T47D (cell line): ENCODE measurements at places on chromosomes 5 and 9.

DNA sequence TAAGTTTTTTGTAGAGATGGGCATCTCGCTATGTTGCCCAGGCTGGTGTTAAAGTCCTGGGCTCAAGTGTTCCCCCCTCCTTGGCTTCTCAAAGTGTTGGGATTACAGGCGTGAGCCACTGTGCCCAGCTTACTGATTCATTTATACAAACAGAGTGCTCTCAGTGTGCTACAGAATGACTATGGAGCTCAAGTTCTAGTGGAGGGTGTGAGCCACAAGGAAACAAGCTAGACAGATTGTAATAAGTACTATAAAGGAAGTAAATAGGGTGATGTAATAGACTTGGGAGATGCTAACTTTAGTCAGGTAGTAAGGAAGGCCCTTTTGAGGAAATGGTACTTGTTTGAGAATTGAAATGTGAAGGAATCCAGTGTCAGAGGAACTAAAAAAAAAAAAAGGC, 1.7 kb upstream of the TMEM267 start:
- peak; percentile 28 for DNase-seq

GRCh38 chr5:157464519-157465171, 4.6 kb downstream of the NIPAL4 start:
- DNase-seq = no peak

GRCh38 chr5:94888674-94889073, 270.2 kb downstream of the SLF1 start:
- no peak for DNase-seq

GRCh38 chr9:72292256-72292682, 72.7 kb downstream of the ZFAND5 start:
- no peak for DNase-seq

GRCh38 chr9:72855321-72855720, 97.5 kb downstream of the ALDH1A1 start:
- DNase-seq = no peak

GRCh38 chr9:122572456-122572855, 10.7 kb downstream of the OR1L8 start:
- DNase-seq = no peak

GRCh38 chr9:110303133-110303532, 34.5 kb downstream of the TXNDC8 start:
- DNase-seq = no peak

GRCh38 chr5:61332358-61332749, 296 bp downstream of the ZSWIM6 start:
- DNase-seq = peak; percentile 36

DNA sequence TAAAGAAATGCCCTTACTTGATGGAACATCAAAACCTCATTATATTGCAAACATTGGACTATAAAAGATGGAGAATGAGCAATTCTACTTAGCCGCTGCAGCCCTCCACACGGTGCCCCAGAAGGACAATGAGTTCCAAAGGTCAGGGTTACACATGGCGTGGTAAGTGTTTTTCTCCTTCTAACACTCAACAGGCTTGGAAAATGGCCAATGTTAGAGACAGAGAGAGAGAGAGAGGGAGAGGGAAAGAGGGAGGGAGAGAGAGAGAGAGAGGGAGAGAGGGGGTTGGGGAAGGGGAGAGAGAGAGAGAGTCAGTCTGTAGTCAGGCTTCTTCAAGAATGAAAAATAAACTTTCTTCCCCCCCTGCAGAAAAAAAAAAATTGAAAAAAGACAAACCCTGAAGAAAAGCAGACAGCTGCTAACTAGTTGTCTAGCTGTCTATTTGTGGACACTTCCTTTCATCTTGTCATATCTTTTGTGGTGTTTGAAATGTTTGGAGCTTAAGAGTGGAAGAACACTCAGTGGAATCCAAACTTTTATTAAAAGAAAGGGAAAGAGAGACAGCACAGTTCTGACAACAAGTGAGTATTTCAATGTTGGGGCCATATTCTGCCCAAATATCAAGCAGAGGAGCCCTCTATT, 324.8 kb downstream of the TMEM38B start:
- no peak for DNase-seq

DNA sequence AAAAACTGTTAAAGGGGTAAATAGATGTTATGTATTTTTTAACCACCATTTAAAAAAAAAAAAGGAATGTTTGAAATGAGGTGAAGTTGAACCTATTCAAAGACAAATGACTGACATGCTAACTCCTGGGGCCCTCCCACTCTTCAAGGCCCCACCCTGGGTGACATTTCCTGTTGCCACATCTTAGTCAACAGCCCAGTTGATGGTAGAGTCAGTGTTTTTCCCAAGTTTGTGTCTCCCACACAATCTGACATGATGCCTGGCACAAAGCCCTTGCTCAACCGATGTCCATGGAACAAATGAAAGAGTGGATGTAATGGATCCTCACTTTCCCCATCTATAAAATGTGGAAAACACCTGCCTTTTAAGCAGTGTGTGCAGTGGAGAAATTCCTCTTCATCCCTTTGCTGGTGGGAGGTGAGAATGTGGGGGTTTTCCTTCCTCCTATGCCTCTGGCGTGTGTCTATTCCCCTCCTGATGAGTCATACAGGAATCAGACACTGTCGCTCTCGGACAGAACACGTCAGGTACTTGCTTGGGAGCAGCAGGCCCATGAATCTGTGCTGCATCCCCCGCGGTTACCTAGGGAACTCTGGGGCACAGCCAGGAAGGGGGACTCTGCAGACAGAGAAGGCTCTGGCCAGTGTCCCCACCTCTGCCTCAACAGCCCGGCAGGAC, 13.7 kb upstream of the ADRA1B start:
- no peak for DNase-seq

GRCh38 chr5:170408226-170408625, 19.1 kb upstream of the KCNMB1 start:
- DNase-seq = no peak

- no peak for DNase-seq
Observed at GRCh38 chr5:17283121-17283415, 65.6 kb downstream of the BASP1 start.

DNA sequence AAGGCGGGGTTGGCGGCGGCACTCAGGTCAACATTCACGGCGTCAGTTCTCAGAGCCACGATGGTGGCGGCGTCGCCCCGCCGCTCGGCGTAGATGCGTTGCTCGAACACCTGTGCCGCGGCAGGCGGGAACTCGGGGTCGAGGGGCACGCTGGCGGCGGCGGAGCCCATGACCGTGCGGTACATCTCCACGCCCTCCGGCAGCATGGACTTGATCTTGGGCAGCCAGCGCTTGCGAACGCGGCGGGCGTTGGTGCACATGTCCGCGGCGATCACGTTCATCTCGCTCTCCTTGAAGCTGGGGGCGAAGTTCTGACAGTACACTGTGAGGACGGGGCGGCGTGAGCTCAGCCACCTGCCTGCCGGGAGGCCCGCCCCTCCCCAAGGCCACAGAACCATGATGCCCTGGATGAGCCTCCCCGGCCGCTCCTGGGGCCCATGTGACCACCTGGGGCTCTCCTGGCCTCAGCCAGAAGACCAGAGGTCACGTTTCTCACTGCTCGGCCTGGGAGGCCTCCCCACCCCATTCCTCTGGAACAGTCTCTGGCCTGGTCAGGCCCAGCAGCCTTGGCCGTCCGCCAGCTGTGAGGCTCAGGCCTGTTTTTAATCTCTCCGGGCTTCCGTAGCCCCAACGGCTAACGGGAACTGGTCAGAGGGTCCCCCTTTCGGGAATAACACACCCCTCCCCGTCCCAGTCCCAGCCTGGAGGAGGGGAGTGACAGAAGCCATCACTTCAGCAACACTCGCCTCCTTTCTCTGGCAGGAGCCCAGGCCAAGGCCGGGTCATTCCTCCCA, 50.7 kb upstream of the UBAC1 start:
- no peak for DNase-seq

- DNase-seq = no peak
Observed at GRCh38 chr5:68918306-68918705, 175.5 kb upstream of the SLC30A5 start.

GRCh38 chr5:76149636-76150035, 66.5 kb downstream of the SV2C start:
- DNase-seq = no peak

DNA sequence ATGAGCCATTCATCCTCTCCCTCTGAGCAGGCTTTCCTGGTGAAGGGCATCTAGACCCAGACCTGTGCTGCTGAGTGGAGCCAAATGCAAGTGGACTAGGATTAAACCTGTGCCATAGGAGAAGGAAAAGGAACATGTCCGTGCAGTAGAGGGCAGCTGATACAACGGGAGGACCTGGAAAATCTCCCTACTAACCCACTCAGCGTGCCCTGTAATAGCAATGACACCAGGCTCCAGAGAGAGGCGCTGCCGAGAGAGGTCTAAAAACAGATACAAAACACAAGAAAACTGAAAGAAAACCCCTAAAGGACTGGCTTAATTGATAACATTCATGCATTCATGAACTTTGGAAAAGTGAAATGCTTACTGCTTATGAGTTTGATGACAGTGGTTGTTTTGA, 60.8 kb downstream of the PFDN1 start:
- DNase-seq = no peak

GRCh38 chr9:130973686-130974281, 34.7 kb upstream of the FIBCD1 start:
- DNase-seq = no peak

DNA sequence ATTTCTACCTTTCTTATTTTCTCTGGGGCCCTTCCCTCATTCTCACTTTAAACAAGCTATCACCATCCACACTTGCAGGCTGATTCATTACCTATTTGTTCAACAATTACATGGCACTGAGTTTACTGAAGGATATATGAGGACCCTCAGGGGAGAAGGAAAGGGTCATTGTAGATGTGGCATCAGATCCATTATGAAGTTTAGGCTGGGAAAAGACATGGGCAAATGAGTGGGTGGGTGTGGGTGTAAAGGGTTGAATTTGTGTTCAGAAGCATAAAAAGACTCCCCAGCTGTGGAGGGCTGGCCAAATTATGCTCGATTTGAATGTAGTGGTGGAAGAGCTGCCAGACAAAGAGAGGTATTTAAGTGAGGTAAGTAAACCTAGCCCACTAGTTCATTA, 55.9 kb upstream of the MTAP start:
- no peak for DNase-seq

DNA sequence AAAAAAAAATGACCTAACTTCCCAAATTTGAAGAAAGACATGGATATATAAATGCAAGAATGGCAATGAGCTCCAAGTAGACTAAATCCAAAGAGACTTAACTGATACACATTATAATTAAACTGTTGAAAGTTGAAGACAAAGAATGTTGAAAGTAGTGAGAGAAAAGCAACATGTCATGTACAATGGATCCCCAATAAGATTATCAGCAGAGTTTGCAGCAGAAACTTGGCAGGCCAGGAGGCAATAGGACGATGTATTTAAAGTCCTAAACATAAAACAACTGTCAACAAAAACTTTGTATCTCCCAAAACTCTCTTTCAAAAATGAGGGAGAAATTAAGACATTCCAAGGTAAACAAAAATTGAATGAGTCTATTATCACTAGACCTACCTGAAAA, 8.6 kb upstream of the DIRAS2 start:
- DNase-seq = no peak

GRCh38 chr9:117046666-117047327, 359.7 kb downstream of the TRIM32 start:
- DNase-seq = no peak

DNA sequence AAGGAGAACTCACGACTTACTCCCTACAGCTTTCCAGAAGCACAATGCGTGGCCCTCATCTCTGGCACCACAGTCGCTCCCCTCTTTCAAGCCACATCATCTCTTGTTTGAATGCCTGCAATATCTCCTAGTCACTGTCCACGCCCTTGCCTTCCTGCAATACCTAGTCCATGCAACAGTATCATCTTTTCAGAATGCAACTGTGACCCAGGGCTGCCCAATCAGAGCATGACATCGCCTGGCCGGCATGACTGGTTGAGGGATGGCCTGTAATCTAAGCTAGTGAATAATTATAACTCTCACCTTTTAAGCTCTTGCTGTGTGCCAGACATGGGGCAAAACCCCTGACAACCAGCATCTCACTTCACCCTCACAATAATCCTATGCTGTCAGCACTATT, 52.5 kb upstream of the CPEB4 start:
- no peak for DNase-seq

DNA sequence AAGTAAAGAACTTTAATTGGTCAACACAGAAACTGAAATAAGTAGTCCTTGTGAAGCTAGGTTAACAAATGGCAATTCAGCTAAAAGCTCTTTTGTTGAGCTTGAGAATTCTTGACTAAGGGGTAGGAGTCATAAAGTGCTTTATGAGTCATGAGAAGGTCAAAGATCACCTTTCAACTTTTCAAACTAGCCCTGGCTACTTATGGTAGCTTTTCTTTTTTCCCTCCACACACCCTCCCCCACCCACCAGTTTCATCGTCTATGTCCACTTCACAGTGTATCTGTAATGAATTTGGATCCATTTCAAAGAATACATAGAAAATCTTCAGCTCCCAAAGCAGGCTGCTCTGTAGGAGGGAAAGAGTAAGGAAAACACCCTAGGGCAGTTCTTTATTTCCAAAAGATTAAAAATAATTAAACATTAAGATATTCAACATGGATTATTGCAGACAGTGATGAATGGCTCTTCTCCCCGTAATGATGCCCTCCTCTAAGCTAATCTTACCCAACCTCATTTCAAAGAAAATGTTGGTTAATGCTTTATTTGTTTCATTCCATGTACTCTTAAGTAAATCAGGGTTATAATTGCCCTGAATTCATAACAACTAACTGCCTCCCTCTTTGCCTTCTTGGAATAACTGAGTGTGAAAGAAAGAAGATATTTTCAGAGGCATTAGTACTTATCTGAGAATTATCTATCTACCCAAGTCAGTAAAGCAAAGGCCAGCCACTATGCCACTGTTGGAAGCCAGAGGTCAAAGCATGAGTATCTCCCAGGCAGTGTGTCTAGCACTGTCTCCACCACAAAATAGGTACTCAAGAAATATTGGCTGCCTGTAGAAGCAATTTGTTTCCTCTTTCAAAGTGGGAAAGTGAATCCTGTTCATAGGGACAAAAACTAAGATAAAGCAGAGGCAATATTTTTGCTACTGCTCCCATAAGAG, 290.6 kb downstream of the PIK3R1 start:
- no peak for DNase-seq

DNA sequence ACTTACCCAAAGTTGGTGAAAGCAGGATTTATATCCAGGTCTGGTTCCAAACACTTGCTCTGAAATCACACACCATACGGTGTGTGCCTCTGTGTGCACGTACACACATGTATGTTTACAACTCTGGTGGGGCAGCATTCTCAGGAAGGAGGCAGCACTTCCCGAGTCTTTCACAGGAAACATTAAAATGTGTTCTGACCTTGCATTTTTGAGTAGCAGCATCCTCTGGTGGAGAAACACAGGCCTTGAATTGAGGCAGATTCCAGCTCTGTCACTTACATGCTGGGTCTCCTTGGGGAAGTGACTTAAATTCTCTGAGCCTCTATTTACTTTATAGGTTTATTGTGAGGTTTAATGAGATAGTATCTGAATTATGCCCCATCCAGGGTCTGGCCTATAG, 126.4 kb downstream of the RGS3 start:
- no peak for DNase-seq

- DNase-seq = no peak
Observed at GRCh38 chr5:115381911-115382662, 85.6 kb upstream of the CCDC112 start.

DNA sequence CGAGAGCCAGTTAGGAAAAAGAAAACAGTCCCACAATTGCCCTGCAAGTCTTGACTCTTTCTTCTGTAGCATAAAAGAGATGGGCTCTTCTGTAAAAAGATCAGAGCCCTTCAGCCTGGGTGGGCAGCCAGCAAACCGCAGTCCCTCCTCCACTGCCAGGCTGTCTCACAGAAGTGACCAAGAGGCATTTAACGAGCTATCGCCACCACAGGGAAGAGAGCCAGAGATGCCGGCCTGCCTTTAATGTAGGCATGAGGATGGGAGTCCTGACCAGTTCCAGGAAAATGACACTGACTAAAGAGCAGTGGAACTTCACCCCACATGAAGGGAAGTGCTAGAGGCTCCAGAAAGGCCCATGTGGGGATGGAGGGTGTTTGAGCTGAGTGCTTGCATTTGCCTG, 264.6 kb downstream of the NDUFS4 start:
- DNase-seq = no peak
